ENCODE measurements at places on chromosomes 4 and X.

DNA sequence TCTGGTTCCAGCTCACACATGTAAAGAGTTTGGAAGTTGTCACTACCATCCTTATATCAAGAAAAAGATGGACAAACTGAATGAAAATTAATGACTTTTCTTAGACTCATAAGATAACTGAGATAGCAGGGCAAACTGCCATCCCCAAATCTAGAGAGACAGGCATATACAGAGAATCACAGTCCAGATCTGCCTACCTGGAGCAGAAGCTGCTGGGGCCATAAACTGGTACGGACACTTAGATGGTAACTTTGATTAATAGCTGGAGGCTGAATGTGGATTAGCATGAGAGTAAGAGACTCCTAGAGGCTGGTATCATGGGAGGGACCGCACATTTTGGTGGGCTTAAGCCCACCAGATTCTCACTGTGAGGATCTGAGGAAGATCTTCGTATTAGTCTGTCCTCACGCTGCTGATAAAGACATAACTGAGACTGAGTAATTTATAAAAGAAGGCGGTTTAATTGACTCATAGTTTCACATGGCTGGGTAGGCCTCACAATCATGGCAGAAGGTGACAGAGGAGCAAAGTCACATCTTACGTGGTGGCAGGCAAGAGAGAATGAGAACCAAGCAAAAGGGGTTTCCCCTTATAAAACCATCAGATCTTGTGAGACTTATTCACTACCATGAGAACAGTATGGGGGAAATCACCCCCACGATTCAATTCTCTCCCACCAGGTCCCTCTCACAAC, 10.8 kb upstream of the POLA1 start:
- DNase-seq: no peak

- DNase-seq: no peak
Measured at GRCh38 chrX:6959006-6959405, 188.5 kb upstream of the STS start.

DNA sequence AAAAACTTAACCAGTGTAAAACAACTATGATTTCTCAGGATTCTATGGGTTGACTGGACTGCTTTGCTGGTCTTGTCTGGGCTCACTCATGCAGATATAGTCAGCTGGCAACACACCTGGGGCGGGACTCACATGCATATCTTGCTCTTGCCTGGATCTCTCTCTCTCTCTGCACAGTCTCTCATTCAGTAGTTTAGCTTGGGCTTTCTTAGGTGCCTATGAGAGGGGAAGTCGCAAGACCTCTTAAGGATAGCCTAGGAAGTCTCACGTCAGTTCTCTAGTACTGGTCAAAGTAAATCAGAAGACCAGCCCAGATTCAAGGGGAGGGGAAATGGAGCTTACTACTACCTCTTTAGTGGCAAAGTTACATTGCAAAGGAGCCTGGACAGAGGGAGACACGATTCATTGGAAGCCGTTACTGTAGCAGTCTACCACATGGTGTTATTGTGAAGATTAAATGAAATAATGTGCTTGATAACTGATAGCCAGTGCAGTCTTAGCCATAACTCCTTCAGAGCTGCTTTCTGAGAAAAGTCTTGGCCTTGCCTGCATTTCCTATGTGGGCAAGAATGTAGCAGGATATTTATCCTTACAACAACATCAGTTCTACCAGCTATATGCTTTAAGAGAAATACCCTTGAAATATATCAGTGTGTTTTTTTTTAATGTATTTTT, 2.1 kb downstream of the COPS4 start:
- no peak for DNase-seq

DNA sequence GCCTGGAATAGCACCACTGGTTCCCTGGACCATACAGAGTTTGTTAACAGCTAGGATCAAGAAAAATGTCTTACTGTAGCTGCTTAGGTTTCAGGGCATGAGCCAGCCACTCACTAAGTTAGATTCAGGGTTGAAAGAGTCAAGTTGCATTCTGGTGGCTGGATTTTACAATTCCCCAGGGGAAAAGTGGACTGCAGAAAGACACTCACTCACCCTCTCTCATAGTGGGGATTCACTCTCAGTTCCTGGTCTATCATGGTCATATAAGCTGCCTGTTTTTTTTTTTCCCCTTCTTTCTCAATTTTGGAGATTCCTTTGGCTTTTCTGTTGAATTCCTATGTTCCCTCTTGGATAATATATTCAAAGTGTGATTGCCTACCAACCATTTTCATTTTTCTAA, 744.2 kb upstream of the GRIA3 start:
- DNase-seq: no peak

GRCh38 chrX:153989973-153990655, 17.6 kb downstream of the TMEM187 start:
- no peak for DNase-seq

DNA sequence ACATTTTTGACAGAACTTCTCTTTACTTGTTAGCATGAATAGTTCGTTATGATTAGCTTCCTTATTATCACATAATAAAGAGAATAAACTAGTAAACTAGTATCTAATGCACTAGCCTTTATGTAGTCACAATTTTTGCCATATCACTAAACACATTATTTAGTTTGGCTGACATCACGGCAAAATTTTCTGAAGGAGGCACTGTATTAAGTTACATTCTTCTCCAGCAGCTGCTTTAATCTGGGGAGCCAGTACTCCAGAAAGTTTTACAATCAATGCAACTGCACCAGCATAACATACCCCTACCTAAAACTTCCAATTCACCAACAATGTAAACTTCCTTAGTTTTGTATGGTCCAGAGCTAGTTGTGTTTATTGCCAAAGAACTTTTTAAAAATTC, 87.8 kb downstream of the FIP1L1 start:
- DNase-seq: no peak

DNA sequence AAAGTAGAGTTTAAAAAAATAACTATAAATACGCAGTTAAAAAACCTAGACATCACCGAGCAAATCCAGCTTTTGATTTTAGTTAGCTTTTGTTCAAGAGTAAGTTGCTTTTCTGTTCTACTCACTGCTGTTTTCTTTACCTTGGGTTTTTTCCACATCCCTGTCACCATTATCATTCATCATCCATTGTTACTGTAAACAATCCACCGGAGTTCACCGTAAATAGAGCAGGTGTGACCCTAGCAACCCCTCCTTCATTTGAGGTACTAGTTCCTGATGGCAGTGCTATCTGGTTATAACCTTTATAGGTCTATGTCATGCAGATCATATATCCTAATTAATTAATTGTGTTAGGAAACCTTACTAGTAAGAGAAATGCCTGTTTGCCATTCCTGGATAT, 43.0 kb upstream of the TEX13D start:
- DNase-seq: no peak
